Muscle of back (tissue), 13 donors: ENCODE measurements at places on chromosomes 6 and 20. TPM values are rescaled to one million over a fixed set of nuclear protein-coding genes. Genes with fewer than 3 reads are reported as not detected.

The PRL gene
- 0.91 TPM for polyA plus RNA-seq

The PCK1 gene
- polyA plus RNA-seq, result 0.18 TPM

The SLC22A3 gene
- polyA plus RNA-seq, result 11.7 TPM

The WFDC5 gene
- 0.69 TPM for polyA plus RNA-seq

GRCh38 chr6:15484821-15485220 is 178.0 kb downstream of the DTNBP1 start:
- DNase-seq, result no peak

DNA sequence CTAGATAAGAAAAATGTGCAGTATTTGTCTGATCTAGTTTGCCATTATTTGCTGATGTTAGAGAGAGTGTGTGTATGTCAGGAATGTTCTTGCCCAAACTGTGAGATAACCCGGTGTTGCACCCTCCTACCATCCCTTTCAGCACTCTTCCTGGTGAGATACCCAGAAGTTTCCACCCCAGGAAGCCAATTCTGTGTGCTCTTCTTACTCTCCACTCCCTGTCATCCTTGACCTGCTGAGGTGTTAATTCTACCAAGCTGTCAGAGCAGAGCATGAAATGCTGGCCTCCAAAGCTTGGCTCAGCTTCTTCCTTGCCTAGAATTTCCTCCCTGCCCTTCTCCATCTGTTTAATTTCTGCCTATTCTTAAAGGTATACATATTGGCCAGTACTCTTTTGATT is 237.3 kb upstream of the CNR1 start:
- DNase-seq, result no peak

- DNase-seq, result no peak
Observed at GRCh38 chr6:28738396-28738765, 185.4 kb downstream of the TRIM27 start.

DNA sequence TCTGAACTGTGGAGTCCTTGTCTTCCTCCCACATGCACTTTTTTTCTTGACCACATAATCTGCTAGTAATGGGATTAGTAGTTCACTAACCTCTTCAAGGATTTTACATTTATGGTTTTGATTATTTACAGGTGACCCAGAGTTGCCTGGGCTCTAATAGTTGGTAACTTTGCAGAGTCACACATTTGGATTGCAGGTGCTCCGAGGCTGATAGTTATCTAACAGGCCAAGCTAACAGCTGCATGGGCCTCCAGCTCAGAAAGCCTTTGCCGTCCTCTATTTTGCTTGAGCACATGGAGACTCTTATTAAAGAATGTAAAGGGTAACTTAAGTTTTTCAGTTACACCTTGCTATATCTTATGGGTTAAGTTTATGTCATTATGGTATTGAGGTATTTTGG is 95.4 kb downstream of the ANKS1A start:
- no peak for DNase-seq

DNA sequence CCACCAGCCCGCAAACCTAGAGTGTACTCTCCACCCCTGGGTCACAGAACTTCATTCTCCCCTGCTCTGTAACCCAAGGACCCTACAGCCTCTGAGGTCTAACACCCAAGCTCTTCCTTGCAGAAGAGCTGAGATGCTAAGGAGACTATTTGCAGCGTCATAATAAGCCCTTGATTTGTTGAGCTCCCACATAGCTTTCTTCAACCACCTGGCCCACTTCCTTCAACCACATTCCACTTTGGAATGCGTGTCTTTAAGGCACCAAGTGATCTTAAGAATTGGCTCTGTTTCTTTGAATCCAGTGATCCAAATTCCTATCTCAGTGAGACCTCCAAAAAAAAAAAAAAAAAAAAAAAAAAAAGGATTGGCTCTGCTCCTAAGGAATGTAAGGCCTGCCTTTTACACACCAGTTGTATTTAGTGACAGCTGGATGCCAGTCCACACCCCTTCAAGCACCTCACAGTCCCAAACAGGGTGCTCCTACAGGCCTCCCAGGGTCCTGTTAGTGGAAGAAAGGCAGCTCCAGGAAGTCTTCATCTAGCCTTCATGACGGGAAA is 106.2 kb downstream of the UBE3D start:
- peak; percentile 10 for DNase-seq

GRCh38 chr20:4919047-4919704 is 82.1 kb downstream of the SLC23A2 start:
- DNase-seq, result no peak

DNA sequence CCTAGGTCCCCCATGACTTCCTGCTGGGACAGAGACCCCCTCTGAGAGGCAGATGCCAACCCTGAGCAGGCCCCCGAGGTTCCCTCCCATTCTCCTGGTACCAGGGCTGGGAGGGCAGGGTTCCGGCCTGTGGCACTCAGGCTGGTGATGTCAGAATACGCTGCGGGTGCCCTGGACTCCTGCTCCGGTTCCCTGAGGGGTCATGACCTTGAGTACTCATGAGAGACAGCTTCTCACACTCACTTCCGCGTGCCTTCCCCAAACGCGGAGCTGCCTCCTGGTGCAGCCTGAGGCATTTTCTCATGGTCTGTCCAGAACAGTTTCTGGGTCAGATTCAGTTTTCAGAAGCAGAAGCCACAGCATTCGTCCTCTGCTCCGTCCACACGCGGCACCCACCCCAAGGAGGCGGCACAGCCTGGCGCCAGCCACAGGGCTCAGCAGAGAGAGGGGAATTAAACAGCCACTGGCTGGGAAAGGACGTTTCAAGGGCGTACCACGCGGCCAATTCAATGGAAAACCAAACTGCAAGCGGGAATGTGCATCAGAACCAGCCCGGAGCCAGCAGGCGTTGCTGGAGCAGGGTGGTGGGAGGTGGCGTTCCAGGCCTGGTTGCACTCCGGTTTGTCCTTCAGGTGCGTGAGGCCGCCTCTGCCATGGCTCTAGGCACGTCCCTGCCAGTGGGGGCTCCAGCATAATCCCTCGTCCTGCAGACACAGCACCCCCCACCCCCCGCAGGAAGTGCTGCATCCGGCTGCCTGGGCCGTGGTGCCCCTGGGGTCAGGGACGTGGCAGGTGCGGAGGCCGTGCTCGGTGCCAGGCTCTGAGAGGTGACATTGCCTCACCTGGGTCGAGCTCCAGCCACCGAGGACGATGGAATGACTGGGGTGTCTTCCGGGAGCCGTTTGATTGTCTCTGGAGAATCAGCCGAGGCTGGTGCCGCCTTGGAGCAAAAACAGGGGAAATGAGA is 58.3 kb upstream of the BHLHE23 start:
- DNase-seq, result no peak

DNA sequence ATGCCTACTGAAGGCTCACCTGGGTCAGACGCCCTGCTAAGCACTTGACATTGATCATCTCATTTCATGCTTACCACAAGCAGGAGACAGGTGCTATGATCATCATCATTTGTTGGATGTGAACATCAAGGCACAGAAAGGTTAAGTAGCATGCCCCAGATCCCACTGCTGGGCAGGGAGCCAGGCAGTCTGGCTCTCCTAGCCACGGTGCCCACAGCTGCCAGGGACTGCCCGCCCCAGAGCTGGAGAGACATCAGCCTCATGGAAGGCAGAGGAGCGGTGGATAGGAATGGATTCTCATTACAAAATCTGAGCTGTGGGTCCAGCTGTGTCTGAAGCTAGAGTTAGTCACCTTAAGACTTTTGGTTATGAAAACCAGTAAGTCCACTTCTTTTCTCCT is 3.6 kb downstream of the SULF2 start:
- DNase-seq, result no peak

DNA sequence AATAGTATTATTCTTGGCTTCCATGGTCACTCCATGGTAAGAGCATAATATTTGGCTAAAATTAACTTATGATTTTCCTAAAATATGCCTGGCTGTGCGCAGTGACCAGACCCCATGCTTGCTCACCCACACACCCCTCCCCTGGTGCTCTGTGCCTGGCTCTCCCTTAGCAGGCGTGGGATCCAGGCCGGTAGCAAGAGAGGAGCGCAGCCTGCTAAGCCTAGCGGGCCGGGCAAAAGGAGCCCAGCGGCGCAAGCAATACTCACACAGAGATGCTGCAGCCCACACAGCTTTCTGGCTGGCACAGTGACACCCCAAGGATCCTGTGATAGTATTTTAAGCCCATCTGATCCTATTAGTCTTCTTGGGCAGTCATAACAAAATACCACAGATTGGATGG is 79.8 kb upstream of the EYS start:
- no peak for DNase-seq

DNA sequence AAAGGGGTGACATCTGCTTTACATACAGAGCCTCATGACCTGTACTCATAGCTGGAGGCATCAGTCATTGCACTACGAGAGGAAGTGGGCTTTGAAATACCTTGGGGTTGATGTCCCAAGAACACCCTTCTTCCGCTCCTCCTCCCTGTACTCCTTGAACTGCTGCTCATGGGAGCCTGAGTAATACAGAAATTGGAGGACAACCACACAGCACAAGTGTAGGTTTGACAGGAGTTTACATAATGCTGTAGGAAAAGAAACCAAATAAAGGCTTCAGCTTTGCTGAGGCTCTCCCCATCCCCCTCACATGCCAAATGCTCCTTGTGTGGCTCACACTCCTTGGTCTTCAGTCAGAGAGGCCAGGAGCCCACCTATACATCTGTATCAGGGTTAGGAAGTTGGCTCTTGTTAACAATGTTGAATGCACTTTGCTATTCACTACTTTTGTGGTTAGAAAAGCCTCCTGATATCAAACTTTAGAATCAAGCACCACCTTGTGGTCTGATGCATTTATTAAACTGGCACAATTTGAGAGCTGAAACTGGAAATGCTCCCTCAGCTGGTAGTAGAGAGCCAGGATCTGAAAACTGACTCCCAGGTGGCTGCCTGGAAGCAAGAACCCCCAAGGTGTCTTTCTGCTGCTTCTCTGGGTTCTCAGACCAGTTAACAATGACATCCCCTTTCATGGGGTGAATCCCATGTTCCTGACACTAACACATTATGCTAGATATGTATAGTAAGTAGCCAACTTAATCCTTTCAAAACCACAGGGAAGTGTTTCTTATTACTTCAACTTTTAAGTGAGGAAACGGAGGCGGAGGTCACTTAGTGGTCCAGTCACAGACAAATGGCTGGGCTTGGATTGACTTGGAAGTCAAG is 56.2 kb upstream of the EDN1 start:
- DNase-seq, result peak; percentile 75
